Anterior cingulate cortex (tissue), 58 donors: ENCODE measurements at places on chromosomes 7 and 10.
A peak's percentile ranks its signal among the peaks of the same experiment; 100 is the strongest.

GRCh38 chr7:883055-884021 lies 7.0 kb downstream of the GET4 start:
- DNase-seq = peak; percentile 34

DNA sequence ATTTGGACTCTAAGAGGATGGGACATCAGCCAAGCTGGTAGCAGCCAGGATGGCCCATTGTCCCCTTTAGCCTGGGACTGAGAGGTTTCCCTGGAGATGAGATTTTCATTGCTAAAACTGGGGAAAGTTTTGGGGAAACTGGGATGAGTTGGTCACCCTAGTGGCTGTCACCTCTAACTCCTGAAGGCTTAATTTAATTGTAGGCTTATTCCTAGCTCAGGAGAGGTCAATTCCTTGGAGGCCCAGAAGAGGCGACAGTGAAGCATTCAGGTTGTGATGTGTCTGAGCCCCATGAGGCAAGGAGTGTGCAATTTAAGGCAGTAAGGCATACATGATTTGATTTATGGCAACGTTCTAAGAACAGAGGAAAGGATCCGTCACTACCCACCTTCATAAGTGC lies 24.9 kb upstream of the JAZF1 start:
- DNase-seq = no peak

DNA sequence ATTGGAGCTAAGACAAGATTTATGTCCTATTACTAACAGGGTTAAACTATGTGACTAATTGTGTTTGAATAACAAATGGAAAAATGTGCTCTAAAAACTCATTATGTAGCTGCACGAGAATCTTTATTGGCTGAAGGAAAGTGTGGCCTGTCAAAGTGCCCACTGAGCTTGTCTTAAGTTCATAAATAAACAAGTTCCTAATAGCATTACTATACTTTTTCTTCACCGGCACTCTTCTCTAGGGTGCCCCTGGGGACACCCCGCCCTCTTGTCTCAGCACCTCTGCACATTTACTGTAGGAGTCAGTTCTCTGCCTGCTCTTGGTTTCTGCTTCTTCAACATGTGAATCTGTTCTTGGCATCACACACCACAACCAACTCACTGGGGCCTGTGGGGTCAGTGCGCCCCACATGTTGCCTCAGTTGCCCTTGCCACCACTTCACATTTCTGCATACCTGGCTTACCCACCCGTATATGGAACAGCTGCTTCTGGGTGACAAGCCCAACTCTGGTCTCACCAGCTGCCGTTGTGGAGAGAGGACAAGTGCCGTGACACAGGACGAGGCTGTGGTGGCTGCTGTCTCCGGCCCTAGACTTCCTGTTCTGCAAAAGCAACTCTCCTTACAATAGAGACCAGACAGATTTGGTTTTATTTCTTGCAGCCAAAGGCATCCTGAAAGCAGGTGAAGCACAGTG lies 96.3 kb upstream of the DDC start:
- DNase-seq = no peak

GRCh38 chr7:37089972-37090371 lies 358.7 kb downstream of the ELMO1 start:
- no peak for DNase-seq

DNA sequence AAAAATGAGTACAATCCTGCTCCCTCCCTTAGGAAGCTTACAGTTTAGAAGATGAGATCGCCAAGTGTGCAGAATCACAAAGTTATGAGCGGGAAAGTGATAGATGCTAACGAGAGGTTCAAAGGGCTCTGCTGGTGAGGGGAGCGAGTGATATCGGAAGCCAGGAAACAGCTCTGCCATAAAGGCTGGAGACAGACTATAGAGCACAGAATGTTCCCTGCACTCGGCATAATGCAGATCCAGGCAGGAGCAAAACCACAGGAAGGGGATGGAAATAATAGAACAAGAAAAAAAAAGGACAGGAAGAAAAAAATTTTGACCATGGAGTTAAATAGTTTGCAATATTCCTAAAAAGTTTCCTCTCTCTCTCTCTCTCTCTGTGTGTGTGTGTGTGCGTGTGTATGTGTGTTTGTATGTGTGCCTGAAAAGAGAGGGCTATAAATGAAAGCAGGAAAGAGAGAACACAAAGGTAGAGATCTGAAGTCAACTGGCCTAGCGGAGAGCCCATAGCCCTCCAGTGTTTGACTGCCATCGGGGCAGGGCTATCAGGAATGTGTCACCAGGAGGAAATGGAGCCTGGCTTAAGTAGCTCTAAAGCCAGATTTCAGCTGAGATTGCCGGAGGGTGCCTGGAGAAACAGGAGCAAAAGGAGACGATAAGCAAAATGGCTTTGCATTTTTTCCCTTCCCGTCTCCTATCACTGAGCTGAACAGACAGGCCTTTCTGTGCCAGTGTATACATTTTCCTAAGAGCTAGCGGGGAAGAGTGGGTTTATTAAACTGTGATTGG lies 175.8 kb upstream of the LYZL1 start:
- DNase-seq = no peak
